GM23248 (cell line): ENCODE measurements at places on chromosomes 11 and 22.

DNA sequence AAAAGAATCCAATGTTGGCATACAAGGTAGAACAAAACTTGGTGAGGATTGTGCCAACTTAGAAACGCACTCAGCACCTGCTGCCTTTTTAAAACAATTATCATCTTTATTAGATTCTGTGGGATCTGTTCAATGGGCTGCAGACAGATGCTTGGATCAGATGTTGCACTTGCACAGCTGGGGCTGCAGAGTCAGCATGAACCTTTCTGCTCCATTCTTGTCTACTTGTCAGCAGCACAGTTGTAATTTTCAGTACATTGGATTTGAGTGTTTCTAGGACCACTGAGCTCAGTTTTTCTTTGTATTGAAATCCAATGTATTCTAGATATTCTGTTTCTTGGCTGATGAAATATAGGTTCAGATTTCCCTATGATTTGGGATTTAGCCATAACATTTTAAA, 164.5 kb downstream of the LUZP2 start:
- no peak for DNase-seq

DNA sequence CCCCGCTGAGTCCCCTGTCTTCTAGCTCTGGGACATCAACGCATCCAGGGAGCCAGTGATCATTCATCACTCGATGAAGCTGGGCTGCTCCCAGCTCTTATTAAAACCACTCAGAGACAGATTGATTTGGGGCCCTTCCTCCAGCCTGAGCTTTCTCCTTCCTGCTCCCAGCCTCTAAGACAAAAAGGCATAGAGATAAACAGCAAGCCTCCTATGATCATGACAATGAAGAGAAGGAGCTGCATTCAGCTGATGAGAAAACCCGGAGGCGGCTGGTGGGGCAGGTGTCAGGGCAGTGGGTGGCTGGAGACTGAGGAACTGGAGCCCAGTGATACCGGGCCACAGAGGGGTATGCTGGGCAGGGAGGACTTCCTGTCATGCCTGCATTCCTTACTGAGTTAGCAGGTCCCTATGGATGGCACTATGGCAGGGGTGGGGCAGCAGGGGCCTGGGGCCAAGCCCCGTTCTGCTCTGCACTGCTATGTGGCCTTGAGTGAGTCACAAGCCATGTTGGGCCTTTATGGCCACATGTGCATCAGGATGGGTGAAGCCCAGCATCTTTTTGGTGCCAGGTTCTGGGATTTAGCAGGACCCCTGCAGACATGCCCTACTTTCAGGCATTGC, 20.2 kb downstream of the PVALB start:
- no peak for DNase-seq

DNA sequence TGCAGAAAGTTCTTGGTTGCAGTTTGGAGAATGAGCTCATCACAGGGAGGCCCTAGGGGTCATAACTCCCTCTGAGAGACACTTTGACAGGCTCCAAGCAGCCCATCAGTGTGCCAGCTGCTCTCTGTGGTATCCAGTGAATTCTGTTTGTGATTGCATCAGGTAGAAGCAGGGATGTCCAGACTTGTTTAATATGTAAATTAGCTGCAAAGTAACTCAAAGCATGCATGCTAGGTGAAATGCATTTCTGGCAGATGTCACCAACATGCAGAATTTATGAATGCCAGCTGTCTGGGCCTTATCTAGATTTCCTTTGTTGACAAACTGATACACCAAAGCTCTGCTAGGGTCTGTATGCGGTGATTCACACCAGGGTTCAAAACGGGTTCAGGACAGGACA, 123.6 kb upstream of the MTNR1B start:
- DNase-seq: no peak

GRCh38 chr22:45073064-45073463, 63.3 kb upstream of the PHF21B start:
- DNase-seq: no peak

DNA sequence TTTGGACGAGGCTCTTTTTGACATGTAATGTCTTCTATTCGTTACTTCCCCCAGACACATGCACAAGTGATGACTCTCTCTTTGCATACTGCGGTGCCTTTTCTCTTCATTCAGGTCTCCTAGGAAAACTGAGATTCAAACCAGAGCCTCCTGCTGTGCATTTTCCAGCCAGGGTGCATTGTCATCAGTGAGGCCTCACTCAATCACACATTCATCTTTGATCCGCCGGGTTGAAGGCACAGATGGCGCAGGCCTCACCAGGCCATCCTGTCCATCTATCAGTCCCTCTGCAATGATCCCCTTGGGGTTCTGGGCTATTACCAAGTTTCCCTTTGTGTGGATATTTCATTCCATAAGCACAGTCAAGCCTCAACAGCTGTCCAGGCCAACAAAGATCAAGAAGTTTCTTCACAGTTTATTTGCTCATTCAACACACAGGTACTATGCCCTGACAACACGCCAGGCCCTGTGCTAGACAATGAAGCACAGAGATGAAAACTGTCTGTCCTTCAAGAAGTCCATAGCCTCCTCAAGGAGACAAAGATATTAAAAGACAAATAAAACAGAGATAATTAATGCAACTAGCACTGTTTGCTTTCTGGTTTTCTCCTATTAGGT, 107.8 kb downstream of the LARGE1 start:
- DNase-seq: no peak
